ENCODE measurements at places on chromosomes 2 and 18.

DNA sequence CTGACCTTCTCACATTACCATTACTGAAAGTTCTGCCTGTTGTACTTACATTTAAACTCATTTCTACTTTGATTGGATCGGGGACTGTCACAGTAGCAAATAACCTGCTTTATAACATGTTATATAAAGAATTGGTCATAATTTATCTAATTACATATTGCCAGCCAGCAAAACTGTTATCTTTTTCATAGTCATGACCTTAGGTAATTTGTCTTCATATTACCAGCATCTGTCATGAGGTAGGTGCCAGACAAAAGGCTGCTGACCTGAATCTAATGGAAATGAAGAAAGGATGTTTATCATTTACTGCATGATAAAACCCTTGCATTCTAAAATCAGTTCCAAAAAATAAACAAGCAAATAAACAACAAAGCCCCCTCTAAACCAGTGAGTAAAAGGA, 89.4 kb upstream of the LRP1B start:
- no peak for DNase-seq

DNA sequence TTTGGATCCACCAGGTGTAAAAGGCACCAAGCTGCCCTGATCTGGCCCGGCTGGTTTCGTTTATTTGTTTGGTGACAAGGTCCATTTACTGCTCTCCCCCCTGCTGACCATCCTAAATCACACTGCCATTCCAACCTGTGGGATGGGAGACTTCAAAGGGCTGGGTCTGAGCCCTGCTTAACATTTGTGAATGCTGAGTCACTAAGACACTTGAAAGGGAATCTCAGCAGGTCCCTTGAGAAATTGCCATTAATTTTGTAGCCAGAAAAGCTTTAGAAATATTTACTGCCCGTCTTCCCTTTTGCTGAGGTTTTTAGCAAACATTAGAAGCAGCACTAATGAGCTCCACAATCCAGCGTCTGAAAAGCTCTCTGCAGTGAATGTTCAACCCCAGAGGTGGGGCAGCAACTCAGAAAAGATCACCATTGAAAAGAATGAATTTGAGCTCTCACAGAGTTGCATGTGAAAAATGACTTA, 133.8 kb downstream of the ARL4C start:
- DNase-seq, result no peak

GRCh38 chr18:25704071-25704470, 352.1 kb upstream of the ZNF521 start:
- DNase-seq, result no peak

- no peak for DNase-seq
Measured at GRCh38 chr18:55934821-55935220, 346.8 kb upstream of the TCF4 start.

GRCh38 chr2:46239847-46240181, 57.4 kb upstream of the EPAS1 start:
- DNase-seq, result no peak

- no peak for DNase-seq
Measured at GRCh38 chr2:101112772-101113157, 38.4 kb downstream of the TBC1D8 start.

- no peak for DNase-seq
Measured at GRCh38 chr2:58357521-58357920, 116.4 kb upstream of the FANCL start.

DNA sequence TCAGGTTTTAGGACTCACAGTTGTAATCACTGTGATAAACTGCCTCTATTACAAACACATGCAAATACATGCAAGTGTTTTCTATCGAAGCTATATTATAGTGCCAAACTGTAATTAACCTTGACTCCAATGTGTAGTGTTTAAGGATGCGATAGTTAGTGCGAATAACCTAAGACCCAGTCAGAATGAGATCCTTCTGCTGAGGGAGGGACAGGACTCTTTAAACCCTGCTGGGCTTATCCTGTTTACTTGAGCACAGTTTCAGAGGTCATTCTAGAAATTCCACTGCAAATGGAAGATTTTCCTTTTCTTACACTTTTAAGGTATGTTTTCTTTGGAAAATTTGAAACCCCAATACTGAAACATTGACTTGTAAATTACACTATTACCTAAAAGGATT, 68.2 kb downstream of the CALCRL start:
- no peak for DNase-seq

DNA sequence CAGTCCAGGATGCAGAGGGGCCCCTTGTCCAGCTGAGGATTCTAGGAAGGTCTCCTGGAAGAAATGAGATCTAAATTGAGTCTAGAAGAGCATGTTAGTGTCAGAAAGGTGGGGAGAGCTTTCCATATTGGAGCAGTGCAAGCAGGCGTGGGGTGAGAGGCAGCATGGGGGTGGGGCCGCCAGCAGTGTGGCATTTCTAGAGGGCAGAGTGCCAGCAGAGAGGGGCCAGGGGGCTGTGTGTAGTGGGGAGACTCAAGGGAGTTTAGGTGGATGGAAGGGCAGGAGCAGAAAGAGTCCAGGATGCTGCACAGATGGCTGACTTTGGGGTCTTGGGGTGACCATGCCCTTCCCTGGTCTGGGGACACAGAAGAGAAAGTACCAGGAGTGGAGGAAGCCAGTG, 2.1 kb downstream of the VIL1 start:
- DNase-seq, result no peak

- no peak for DNase-seq
Measured at GRCh38 chr2:177315364-177315763, 50.8 kb upstream of the NFE2L2 start.

GRCh38 chr2:84375020-84375419, 84.1 kb downstream of the SUCLG1 start:
- no peak for DNase-seq

DNA sequence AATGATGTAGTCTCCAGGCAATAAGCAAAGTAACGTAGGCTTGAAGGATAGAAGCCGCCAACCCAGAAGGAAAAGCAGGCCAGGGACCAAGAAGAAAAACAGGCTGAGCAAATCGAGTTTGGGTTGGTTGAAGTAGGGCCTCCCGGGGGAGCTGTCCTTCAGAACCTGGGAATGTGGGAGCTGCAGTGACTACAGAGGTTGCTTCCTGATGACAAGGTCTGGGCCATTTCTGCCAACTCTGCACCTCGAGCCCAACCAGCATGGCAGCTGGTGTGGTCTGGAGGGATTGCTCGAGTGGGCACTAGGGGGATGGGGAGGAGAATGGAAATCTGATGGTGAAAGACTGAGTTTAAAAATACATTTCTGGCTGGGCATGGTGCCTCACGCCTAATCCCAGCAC, 14.1 kb downstream of the ACMSD start:
- no peak for DNase-seq

DNA sequence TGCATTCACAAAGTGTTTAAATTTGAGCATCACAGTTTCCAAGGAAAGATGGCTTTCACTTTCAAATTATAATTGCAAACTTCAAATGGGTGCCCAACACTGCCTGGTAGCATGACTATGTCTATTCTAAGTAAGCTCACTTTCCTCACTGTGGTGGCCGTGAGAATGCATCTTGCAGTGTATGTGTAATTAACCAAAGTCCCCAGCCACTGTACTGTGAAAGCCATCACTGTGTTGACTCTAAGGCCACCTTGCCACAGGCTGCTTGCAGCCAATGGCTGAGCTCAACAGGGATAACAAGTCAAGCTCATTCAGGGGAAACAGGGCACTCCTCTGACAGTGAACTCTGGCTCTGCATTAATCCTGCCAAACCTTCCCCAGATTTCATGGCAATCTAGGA, 43.3 kb upstream of the LGALSL start:
- no peak for DNase-seq

GRCh38 chr2:97965116-97965515, 30.6 kb downstream of the TMEM131 start:
- no peak for DNase-seq

- DNase-seq, result no peak
Measured at GRCh38 chr2:58427572-58428095, 186.5 kb upstream of the FANCL start.

- no peak for DNase-seq
Measured at GRCh38 chr2:173064151-173064805, 11.4 kb upstream of the MAP3K20 start.

DNA sequence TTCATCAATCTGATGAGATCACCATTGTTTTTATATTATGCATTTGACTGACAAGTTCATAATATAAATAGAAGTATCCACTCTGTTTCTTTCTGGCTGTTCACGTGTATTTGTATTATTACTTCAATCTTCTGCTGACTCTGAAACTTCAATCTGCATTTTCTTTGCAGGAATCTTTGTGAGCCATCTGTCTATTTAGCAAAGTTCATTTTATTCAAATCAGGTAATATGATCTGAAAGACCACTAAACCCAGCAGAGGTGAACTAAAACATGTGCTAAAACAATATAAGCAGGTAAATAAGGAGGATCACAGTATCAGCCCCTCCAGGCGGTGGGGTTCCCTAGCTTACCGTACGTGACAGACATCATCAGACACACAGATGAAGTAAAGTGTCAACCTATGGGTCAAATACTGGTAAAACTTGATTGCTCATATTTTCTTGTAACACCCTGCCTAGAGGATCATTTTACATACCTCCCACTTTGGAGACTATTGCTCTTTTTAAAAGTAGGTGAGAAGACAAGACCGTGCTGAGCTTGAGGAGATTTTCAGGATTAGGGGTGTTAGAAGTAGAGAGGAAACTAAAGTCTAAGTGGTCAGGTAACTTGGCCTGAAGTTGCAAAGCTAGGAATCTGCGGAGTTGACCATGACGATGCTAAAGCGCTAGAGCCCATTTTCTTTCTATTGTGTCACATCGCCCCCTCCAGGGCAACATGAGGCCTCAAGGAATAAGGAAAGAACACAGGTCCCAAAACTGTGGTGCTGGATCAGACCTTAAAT, 9.0 kb downstream of the DTNB start:
- no peak for DNase-seq

- DNase-seq, result no peak
Measured at GRCh38 chr18:66966171-66966570, 362.3 kb upstream of the CDH19 start.

GRCh38 chr18:8609659-8610458, 622 bp downstream of the RAB12 start:
- DNase-seq, result no peak

DNA sequence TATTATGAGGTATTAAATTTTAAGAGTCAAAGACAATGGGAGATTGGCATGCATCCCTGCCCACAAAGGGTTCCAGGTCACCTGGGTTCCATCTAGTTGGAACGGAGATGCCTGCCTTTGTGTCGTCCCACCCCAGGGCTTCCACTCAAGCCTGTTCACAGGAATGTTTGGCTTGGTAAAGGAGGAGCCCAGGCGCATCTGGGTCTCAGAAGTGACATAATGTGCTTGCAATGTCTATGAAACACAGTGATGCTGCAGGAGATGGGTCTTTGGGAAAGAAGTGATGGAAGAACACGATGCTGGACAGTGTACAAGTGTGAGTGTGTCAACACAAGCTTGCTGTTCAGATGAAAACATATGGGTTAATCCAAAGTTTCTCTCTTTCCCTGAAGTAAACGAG, 49.6 kb upstream of the ZNF396 start:
- DNase-seq, result no peak

DNA sequence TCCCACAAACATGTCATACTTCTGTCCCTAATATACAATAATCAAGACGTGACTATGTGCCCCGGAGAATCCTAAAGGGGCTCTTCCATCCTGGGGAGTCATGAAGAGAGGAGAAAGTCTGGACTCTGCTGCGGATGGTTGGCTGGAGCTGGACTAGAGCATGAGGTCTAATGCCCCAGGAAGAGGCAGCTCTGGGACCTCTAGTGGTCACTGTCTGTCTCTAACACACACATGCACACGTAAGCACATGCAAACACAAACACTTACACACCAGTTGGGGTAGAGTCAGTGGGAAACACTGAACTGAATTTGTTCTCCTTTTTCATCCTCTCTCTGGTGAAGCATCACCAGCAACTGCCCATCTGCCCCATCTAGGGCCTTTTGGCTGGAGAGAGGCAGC, 271.6 kb downstream of the TDRD15 start:
- DNase-seq, result no peak

DNA sequence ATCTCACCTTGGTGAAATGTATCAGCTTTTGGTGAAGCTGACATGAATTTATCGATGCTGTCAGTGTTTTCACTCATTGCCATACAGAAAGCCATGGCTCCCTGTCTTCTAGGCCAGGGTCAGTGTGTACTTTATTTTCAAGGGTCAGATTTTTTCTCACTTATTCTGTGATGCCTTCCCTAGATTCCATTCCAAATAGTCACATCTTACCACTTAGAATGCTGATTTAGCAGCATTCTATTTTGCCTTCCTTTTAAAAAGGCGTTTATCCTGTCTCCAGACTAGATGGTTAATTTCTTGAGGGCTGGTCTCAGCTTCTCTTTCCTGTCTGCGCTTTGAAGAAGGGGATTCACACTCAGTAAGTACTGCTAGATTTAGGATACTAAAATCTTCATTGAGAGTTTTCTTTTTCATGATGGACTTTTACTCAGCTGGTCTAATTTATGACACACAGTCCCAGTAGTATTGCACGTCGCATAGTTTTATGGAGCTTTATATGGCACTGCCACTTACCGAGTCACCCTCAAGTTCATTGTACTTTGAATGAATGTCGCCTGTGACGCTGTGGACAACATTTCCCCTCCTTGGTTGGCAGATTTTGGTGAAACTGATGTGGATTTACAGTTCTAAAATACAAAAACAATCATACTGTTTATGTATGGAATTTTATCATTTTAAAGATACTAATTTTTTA, 194.0 kb downstream of the ZNF407 start:
- DNase-seq, result no peak

- DNase-seq, result no peak
Measured at GRCh38 chr18:74066018-74066417, 81.6 kb downstream of the FBXO15 start.

DNA sequence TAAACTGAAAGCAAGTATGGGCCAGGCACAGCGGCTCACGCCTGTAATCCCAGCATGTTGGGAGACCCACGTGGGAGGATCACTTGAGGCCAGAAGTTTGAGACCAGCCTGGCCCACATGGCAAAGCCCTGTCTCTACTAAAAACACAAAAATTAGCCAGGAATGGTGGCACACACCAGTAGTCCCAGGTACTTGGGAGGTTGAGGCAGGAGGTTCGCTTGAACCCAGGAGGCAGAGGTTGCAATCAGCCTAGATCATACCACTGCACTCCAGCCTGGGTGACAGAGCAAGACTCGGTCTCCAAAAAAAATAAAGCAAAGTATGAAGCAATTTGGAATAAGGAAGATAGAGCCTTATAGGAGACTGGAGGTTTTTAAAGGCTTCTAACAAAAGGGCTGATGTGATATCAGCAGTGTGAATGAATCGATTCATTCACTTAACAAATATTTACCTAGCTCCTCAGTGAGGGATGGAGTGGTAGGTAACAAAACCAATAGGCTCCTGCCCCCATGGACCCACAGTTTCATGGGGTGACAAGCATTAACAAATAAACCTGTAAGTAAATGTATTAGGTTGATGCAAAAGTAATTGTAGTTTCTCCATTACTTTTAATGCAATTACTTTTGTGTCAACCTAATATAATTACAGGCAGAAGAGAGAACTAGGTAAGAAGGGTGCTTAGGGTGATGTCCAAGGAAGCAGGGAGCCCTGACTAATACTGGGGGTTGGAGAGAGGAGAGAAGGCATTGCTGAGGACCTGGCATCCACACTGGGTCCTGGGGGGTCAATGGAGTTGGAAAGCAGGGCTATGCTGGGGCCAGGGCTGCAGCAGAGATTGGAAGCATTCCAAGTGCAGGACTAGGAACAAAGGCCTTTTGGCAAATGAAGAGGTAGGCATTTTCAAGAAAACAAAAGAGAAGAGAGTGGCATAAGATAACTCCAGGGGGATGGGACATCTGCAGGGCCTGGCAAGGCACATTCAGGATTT, 195.4 kb upstream of the ARL4C start:
- peak; percentile 95 for DNase-seq

Data from NCI-H2029 treated with DMSO at 0.1 percent for 48 hours (cell line).